ENCODE measurements at places on chromosomes 12 and 14.

- no peak for DNase-seq
These were observed 240.7 kb upstream of the PLEKHG7 start for GRCh38 chr12:92462049-92462448.

DNA sequence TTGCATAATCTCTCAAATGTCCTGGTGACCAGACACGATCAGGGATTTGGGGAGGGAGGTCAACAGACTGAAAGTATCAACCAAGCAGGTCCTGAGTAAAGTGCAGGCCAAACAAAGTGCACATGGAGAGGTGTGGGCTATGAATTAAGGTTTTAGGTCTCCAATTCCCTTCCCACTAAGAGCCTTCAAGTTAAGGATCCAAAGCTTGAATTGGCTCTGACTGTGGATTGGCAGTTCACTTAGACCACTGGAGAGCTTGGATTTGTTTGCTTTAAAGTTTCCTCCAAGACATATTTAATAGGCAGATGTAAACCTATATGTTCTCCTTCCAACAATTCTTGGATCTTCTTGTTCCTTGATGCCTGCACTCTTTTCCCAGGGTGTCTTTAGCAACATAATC is 129.6 kb upstream of the IGF1 start:
- DNase-seq, result no peak

DNA sequence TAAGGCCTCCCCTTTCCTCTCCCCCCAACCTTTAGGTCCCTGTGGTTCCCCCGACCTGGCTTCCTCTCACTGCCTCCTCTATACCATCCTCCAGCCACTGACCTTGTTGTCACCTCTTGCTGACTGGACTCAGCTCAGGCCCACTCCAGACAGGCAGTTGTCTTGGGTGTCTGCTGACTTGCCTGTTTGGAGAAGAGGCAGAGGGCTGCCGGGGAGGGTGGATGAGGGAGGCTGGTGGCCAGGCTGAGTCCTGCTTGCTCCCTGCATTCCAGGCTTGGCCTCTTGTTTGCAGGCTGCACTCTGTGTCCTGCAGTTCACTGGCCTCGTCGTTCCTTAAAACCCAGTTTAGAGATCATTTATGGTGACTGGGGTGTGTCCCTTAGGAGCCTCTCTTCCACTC is 31.0 kb upstream of the RD3L start:
- no peak for DNase-seq

GRCh38 chr14:70785556-70785955 is 23.8 kb downstream of the MAP3K9 start:
- DNase-seq, result no peak

- DNase-seq, result no peak
These were observed 300.3 kb downstream of the BTG1 start for GRCh38 chr12:91845365-91845764.

- no peak for DNase-seq
These were observed 201.6 kb upstream of the NUDT4 start for GRCh38 chr12:93176165-93176564.

GRCh38 chr12:6347367-6348338 is 5.8 kb upstream of the TNFRSF1A start:
- no peak for DNase-seq

- DNase-seq, result no peak
These were observed 1073.6 kb downstream of the BCL11B start for GRCh38 chr14:98198385-98198784.

DNA sequence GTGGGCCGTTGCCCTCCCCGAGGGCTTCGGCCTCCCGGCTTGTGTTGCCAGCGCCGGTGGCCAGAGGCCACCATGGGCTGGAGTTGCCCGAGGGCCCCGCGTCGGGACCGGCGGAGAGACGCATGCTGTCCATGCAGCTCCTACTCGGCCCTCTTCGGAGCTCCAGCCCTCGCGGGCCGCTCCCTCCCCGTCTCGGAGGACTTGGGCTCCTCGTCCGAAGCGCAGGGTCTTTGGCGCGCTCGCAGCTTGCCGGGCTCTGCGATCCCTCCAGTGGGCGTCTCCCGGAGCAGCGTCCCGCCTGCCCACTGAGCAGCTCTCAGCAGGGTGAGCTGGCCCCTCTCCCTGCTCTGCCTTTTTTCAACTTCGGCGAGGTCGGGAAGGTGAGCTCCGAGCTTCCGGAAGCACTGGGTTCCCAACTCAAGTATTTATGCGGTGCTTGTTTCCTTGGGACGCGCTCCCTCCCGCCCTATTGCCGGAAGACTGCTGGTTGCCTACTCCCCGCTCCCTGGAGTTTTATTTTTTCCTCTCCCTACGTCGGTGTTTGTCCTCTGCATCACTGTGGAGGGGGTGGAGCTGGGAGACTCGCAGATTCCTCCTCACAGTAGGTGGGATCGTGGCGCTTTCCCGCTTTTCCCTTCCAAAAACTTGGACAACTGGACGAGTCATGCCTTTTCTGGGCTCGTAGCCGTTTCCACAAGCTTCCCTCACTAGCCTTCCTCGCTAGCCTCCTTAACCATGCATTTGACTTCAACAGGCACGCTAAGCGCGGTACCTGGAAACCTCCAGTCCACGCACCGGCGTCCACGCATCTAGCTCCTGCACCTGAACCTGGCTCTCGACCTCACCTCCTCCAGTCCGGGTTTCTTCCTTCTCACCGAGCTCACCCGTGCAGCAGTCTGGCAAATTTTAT is at the start of gene AVPR1A:
TSS of gene AVPR1A (minus strand) at position 489 of the 910 bp plus-strand sequence. CDS start at position 124, 365 bp downstream.
- peak; percentile 17 for DNase-seq

- DNase-seq, result peak; percentile 91
These were observed 18.7 kb downstream of the IQSEC3 start for GRCh38 chr12:85191-85666.

GRCh38 chr14:58738876-58739275 is 101.1 kb downstream of the DACT1 start:
- DNase-seq, result no peak

DNA sequence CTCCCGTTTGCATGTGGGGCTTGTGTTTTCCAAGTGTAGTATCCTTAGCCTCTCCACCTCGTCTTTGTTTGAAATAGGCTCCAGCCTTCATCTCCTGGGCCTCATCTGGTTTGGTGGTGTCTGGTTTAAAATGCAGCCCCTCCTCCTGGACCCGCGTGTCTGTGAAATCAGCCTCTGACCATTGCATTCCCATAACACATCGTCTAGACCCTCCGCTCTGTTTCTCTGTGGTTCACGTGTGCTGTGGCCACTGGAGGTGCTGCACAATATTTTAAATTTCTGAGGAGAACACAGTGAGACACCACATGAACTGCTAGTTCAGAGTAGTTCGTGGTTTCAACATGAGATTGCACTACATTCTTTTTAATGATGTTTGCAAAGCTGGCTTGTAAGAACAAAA is 35.6 kb downstream of the UBE3B start:
- no peak for DNase-seq

DNA sequence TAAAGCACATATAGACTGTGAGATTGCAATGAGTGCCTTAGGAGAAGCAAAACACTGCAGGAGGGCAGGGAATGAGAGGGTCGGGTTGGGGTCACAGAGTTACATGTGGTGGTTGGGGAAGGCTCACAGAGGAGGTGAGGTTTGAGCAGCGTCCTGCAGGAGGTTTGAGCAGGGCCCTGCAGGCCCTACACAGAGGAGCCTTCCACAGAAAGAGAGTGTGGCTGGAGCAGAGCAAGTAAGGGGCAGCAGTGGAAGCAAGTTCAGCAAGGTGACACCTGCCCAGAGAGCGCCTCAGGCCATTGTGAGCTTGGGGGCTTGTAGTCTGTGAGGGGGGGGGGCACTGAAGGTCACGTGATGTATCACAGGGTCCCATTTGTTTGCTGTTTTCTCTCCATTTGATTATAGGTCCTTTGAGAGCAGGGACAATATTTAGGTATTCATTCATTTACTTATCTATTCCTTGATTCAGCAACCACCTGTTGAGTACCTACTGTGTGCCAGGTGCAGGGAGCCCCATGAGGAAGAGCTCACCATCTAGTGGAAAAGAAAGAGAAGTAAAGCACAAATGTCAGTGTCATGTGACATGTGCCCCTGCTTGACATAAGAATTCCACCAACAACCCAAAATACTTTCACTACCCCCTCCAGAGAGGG is 56.6 kb downstream of the GALNT16 start:
- no peak for DNase-seq

- peak; percentile 64 for DNase-seq
These were observed 1.5 kb downstream of the CALM1 start for GRCh38 chr14:90398315-90398839.

DNA sequence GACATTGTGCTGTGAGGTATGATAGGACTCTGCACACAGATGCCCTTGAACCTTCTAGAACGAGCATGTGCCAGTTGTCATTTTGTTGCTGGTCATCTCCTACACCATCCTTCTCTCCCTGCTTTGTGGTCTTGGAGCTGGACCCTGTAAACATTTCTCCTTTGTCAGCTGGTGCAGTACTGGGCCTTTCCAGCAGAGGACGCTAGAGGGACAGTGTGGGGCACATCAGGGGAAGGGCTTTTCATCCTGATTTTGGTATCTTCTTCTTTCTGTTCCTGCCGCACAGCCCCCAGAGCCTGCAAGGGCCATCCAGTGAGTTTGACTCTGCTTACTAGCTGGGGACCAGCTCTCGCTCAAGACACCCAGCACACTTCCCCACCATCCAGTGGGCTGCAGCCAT is 484.6 kb downstream of the AACS start:
- no peak for DNase-seq

DNA sequence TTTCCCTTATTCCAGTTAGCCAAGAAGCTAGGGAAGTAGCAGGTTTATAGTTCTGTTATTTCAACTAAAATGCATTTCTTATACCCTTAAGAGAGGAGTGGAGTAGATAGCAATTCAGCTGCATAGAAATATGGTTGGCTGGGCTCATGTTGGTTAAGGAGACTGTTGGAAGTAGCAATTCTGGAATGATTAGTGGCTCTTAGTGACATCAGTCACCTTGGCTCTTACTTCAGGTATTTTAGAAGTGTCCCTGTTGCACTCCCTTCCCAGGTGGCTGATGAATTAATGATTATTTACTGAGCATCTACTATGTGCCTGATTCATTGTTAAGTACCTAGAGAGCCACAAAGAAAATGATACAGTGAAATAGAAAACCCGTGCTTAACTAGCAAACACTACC is 128.1 kb downstream of the MGST1 start:
- DNase-seq, result no peak

GRCh38 chr14:47154276-47154797 is 502.8 kb upstream of the RPL10L start:
- DNase-seq, result no peak

GRCh38 chr12:105721891-105722290 is 391.4 kb downstream of the C12orf75 start:
- DNase-seq, result no peak

DNA sequence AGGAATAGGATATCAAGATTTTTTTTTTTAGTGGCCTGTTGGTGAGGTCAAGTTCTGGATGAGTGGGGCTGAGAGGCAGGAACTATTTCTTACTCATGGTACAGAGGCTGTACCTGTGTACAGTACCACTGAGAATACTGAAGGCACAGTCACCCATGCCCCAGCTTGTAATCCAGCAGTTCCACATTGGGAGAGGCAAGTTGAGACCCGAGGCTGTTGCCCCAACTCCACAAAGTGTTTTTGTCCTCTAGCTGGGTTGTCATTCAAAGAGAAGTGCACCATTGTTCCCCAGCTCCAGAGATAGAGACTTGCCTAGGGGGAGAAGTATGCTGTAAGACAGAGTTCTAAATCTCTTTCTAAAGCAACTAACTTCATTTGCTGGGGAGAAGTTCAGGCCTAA is 38.7 kb downstream of the ARID2 start:
- no peak for DNase-seq

GRCh38 chr12:26744697-26745440 is 88.1 kb downstream of the ITPR2 start:
- DNase-seq, result no peak

DNA sequence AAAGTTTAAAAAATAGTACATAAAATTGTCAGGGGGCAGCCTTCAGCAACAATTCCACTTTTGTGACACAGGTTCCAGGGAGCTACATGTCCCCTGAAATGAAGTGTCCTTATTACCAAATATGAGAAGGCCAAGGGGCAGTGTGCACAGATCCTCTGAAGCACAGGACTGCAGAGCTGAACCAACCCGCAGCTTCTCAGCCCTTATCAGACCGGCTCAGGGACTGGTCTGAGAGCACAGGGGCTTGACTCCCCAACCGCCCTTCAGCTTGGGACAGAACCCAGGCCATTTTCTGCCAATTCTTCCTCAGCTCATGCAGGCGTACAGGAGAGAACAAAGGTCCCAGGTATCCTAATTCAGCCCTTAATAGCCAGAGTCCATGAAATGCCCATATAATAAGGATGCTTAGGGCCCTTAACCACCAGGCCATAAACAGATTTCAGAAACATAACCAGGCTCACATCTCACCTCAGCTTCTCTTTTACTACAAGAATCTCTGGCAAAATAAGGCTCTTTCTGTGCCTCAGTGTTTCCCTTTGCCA is 221.3 kb downstream of the ANO2 start:
- no peak for DNase-seq

DNA sequence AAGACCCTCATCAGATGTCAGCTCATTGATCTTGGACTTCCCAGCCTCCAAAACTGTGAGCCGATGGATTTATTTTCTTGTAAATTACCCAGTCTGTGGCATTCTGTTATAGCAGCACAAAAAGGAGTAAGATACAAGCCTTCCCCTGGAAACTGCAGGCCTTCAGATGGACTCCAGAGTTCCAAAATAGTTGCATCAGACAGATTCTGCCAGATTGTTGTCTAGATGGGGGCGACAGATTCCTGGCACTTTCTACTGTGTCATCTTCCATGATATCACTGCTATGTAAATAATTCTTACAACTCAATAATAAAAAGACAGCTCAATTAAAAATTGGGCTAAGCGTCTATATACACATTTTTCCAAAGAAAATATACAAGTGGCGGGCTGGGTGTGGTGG is 17.2 kb upstream of the MARK3 start:
- no peak for DNase-seq

DNA sequence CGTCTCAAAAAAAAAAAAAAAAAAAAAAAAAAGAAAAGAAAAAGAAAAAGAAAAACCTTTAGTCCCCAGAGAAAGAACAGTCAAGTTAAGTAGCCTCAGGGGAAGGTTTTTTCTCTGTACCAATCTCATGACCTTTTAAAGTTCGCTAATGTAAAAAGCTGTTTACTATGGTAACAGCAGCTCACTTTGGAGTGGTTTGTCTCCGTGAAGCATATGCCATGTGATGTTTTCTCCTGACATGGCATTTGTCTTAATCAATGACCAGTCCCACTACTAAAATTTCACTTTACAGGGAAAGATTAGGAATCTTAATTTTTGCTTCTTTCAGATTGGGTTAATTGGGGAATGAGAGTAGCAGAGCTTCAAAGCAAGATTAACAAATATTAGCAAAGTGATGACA is 4.3 kb downstream of the RNF212B start:
- DNase-seq, result no peak

DNA sequence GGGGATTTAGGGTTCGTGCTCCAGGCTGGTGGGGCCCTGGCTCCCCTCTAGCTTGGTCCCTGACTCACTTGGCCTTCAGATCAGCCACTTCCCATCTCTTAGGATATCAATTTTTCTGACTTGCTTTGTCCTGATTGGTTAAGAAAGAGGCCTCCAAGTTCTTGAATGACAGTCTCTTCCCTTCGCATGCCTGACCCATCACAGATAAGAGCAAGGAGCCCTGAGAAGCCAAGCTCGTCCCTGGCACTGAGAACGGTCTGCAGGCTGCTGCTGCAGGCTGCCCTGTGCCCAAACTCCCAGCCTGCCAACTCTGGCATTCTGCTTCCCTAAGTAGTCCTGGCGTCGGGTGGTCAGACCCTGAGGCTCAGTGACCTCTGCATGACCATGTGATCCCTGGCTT is 794 bp upstream of the LRTM2 start:
- no peak for DNase-seq

- DNase-seq, result no peak
These were observed 76.5 kb downstream of the TGFB3 start for GRCh38 chr14:75905147-75905904.

- DNase-seq, result no peak
These were observed 15.0 kb upstream of the CIPC start for GRCh38 chr14:77083082-77083481.

Data from COR-L47 (cell line).